Activated T-helper 2 cell treated with anti-CD3 and anti-CD28 coated beads, Interferon-gamma antibody, Interleukin-2, Interleukin-4, amounts not matched to agents 10 μg/mL and 5 μg/mL and 100 μg/mL, durations not matched to agents 14 hours and 24 hours and 36 hours (primary cell): ENCODE measurements at places on chromosomes 12 and 14. TPM values are rescaled to one million over a fixed set of nuclear protein-coding genes. Genes with fewer than 3 reads are reported as not detected.

GRCh38 chr14:55386037-55386808 lies 25.4 kb downstream of the ATG14 start:
- no peak for DNase-seq

GRCh38 chr12:49552014-49552413 lies 13.2 kb downstream of the KCNH3 start:
- no peak for DNase-seq

- no peak for DNase-seq
These were observed 338.4 kb downstream of the RAD51B start for GRCh38 chr14:68157971-68158371.

DNA sequence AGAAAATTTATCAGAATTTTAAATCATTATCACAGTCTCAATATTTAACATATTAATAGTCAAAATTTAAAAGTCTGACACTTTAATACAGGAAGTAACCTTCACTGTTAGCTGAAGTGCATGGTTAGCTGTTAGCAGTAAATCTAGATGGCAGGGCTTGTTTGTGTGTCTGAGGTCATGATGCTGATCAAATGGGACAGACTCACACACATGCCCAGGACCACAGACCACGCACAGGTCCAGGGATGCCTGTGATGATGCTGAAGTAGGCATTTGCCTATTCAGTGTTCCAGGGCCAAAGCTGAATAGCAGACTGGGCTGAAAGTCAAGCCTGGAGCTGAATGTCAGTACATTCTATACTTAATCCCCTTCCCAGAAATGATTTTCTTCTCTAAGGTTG lies 20.5 kb downstream of the FNTB start:
- DNase-seq: no peak

DNA sequence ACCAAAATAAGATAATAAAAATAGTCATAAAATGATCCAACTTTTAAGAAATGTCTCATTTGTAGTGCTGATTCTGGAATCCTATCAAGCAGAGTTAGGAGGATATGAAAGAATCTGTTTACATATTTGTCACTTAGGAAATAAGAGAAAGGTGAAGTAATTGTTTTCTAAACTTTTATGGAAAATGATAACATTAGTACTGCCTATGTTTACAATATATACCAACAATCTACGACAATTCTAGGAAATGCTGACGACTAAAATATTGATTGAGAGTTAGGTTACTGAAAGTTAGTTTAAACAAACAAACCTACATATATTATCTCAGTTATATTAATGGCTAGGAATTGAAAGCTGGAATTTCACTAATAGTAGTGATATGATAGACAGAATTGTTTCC lies 18.0 kb downstream of the TSPAN19 start:
- DNase-seq: no peak

The SIX6 gene
- total RNA-seq: not detected in 2 replicates

The KRT3 gene
- total RNA-seq: not detected in 2 replicates

The EGLN3 gene
- 16.0 and 17.0 TPM in 2 replicates for total RNA-seq

The ACACB gene
- total RNA-seq: 12.1 and 12.9 TPM in 2 replicates
